ENCODE measurements at places on chromosomes 2 and 18.

DNA sequence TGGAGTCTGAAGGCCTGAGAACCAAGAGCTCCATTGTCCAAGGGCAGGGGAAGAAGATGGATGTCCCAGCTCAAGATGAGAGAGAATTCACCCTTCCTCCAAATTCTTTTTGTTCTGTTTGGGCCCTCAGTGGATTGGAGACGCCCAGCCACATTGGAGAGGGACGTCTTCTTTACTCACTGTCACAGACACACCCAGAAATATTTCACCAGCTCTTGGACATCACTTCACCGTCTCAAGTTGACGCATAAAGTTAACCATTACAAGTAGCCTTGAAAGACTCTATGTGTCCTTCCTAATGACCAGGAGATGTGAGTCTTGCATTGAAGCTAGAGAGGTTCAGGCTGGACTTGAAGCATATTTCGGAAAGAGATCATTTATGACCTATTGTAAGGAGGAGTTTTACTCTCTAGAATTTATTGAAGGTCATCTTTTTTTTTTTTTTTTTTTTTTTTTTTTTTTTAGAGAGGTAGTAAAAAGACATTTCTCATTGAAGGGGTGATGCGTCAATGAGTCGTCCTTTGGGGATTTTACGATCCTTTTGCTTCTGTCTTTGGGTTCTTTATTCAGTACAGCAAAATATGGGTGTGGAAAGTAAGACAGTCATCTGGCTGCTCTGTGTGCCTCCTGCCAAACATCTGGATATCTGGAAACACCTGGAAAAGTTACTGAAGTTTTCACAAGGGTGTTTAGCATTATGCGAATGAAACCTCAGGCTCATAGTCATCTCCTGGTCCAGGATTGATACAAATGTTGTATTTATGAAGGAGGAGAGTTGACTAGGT lies 118.1 kb downstream of the PRPF40A start:
- no peak for DNase-seq

DNA sequence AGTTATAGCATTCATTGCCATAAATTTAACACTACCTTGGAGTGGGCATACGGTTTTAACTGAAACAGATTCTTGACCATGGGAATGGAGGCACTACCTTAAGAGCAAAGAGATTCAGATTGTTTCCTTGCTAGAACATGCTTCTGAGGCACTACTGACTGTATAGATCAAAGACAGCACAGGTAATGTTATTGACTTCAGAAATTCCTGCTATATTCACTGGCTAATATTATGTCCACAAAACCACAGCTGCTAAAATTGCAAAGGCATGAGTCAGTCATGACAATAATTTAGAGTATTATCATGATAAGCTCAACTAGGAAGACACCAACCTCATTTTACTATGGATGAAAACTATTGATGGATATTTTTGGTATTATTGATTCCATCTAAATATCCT lies 39.4 kb downstream of the SLC8A1 start:
- no peak for DNase-seq

- peak; percentile 65 for DNase-seq
Observed at GRCh38 chr18:6741232-6741663, 11.7 kb downstream of the ARHGAP28 start.

DNA sequence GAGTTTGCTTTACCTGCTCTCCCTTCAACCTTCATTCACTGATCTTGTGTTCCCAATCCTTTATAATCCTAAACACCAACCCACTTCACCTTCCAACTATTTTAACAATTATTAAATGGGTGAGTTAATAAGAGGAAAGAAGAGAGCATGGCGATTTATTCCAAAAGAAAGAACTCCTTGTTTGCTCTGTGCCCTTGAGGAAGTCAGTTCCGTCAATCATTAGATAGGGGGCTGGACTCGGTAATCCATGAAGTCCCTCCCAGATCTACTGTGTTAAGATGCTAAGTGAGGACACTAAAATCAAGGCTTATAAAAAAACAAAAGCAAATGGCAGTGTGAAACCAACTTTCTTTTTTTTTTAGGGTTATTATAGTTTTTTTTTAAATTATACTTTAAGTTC lies 589.9 kb downstream of the XIRP2 start:
- DNase-seq, result no peak

- no peak for DNase-seq
Observed at GRCh38 chr2:51510303-51510702, 478.4 kb upstream of the NRXN1 start.

DNA sequence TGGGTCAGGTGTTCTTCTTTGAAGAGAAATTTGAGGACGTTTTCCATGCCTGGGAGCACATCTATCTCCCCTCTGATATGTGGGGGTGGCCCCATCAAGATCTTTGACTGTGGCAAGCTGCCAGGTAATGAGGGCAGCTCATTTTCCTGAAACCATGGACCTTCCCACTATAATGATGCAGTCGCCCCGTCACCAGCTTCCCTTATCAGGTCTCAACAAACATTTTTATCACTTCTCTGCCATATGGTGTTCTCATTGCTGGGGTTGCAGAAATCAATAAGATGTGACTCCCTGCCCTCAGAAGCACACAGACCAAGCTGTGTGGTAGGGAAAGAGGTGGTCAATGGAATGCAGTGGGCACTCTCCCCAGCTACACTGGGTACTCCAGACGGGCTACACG lies 48.4 kb upstream of the B3GNT7 start:
- no peak for DNase-seq

DNA sequence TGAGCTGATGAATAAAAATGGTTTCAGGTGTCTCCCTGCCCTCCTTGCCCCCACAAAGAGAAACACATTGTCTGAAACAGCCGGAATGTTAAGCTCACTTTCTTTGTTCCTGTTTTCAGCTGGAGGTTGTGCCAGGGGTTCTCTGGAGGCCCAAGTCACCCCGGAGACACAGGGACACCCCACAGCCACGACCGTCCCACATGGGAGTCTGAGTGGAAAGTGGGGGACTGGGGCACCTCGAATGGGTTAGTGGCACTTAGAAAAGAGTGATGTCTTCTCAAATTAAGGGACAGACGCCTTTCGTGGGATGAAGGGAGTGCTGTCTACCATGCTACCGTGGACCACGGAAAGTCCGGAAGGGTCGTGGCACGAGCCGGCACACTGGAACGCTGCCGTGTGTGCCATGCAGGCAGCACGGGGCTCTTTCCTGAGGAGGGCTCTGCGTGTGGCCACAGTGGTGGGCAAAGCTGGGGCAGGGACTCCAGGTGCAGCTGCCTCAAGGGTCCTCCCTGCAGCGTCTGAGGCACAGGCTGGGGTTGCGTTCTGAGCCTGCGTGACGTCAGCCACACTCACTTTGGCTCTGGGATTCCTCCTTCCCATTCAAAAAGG lies 39.4 kb upstream of the CTDP1 start:
- no peak for DNase-seq

DNA sequence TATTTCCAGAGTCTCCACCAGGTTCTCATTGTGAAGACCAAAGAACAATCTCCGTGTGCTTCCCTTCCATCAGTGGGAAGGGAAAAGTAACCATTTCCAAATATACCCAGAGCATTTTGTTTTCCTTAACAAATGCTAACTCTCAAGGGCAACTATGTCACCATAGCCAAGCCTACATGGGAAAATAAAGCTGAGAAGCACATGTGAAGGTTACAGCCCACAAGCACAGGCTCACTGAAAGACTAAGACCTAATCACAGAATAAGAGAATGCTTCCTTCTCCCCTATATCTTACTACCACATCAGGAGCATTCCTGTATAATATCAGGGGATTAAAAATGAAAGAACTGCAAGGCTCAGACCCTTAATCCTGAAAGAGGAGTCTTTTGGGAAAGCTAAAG lies 28.2 kb downstream of the SP9 start:
- DNase-seq, result no peak

- no peak for DNase-seq
Observed at GRCh38 chr2:117933884-117934354, 80.0 kb downstream of the CCDC93 start.

DNA sequence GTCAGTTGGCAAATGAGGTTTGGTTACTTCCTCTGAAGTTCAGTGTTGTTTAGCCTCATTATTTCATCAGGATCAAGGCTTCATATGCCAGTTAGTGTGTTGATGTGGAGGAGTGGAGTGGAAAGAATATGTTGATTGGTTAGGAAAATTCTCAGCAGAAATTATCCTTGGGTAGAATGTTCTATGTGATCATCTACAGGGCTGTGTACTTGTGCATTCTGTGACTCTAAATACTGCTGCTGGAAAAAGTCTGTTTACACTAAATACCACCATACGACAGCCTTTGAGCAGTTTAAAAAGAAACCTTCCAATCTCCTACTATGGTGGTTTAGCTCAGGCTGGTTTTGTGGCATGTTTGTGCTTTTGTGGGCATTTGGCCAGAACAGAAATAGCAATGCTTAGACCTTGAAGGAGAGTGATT lies 25.8 kb downstream of the CAB39 start:
- no peak for DNase-seq
